Kidney tubule cell (primary cell): ENCODE measurements at places on chromosomes 12 and 14.

GRCh38 chr12:59844750-59845149 is 248.9 kb downstream of the SLC16A7 start:
- no peak for DNase-seq

DNA sequence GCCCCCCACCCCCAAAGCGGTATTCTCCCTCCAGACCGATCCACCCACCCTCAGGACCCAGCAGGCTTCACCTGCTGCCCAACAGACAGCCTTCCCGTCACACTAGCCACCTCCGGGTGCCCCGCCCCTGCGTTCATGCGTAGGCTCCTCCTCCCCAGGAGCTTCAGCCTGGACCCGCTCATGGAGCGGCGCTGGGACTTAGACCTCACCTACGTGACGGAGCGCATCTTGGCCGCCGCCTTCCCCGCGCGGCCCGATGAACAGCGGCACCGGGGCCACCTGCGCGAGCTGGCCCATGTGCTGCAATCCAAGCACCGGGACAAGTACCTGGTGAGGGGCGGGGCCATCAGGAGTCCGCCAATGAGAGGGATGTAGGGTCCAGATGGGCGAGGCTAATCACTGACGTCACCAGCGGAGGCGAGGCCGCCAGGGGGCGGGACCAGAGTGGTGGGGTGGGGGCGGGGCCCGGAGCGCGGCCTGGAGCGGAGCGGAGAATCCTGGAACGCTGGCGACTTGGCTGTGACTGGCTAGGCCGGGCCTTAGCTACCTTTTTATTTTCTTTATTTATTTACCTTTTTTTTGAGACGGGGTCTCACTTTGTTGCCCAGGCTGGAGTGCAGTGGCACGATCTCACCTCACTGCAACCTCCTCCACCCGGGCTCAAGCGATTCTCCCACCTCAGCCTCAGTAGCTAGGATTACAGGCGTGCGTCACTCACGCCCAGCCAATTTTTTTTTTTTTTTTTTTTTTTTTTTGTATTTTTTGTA is 4.4 kb downstream of the TNS2 start:
- peak; percentile 95 for DNase-seq

DNA sequence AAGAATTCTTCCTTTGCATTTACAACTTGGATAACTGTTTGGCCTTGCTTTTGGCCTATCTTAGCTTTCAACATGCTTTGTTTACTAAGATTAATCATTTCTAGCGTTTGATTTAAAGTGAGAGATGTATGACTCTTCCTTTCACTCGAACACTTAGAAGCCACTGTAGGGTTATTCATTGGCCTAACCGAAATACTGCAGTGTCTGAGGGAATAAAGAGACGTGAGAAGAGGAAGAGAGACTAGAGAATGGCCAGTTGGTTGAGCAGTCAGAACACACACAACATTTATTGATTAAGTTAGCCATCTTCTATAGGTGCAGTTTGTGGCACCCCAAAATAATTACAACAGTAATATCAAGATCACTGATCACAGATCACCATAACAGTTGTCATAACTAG is 62.3 kb upstream of the CCDC175 start:
- no peak for DNase-seq

DNA sequence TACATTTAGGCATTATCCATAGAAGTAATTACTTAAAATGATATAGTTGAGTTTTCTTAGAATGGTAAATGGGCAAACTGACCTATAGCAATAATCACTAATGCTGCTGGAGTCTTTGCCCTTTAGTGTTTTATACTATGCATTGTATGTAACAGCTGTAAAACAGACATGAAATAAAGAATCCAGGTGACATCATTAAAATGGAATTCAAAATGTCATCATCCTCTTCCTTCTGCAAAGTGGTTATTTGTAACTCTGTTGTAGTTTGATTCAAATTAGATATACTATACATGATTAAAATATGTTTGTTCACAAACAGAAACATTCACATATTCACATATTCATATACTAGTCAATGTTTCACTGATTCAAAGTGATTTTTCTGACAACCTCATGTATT is 598.8 kb downstream of the SLC16A7 start:
- peak; percentile 36 for DNase-seq

DNA sequence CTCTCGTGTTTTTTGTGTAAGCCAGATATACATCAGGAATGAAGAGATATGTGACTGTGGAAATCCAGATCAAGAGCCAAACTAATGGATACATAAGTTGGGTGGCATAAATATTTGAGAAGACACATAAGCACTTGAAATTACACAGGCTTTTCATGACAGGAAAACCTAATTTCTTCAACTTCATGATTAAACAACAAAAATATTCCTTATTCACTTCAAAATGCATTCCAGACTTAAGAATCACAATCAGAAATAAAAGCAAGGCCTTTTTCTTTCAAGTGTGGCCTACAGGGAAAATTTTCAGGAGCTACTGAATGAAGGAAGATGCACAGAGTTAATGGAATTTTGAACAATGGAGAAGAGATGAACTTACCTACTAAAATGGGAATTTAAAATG is 515.6 kb downstream of the FOXG1 start:
- peak; percentile 4 for DNase-seq

DNA sequence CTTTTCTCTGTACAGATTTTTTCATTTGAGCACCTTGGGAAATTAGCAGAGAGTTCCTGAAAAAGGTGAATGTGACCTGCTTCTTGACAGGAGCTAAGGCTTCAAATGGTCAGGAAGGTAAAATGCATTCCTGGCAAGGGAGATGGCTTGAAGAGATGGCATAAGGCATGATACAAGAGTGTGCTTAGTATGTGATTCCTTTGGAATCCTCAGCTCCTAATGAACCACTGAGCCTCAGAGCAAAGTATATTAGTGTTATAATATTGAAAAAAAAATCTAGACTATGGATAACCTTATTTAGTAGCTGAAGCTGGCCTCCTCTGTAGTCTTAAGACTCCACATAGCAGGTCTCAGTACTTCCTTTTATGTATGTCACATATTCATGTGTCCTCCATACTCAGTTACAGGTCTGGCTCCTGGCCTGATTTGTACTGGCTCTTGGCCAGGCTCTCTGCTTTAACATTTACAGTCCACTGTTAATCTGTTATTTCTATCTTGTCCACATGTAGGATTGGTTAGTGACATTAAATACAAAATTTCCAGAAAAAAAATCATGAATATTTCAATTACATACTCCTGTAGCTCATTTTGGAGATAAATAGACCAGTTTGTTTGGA is 17.9 kb downstream of the TOGARAM1 start:
- DNase-seq: no peak

DNA sequence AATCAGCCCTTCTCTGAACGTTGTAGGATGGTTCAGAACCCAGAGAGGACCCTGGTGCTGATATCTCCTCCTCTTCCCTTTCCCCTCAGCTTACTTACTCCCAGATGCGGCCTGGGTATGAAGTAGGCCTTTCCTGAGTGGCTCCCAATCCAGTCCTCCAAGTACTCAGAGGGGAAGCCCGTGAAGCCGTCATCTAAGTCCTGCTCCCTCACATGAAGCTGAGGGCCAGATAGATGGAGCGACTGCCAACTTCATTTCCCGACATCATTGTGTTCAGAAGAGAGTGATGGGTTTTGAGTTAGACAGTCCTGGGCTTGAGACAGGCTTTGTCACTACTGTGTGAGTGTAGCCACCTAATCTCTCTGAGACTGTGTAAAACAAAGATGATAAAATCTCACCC is 2.7 kb downstream of the APOLD1 start:
- DNase-seq: no peak

GRCh38 chr14:101226265-101226602 is 322.7 kb upstream of the RTL1 start:
- no peak for DNase-seq

DNA sequence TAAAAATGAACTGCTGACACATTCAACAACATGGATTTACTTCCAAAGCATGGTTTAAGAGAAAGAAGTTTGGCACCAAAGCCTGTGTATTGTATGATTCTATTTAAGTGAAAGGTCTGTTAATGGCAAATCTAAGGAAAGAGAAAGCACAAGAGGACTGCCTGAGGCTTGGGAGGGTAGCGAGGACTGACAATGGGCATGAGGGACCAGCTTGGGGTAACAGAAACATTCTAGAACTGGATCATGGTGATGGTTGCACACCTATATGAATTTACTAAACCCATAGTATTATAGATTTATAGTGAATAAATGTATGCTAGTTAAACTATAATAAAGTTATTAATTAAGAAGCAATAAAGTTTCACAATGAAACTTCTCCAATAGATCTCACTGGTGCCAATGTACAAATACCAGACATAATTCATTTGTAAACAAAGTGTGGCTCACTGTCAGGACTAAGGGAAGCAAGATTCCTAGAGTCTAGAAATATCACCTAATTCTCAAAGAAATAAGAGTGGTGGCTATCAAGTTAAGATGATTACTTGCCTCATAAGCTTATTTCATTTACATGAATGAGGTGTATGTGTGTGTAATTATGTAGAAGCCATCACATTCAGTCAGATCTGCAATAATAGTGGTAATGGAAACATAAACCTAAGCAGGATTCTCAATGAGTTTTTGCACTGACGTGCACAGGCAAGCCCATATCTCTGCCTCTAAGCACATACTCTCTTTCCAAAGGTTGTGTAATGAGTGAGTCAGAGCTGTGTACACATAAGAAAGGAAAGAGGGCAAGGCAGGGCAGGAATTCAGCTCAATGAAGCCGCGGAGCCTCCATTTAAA is 353.4 kb downstream of the KCNH5 start:
- DNase-seq: peak; percentile 63

DNA sequence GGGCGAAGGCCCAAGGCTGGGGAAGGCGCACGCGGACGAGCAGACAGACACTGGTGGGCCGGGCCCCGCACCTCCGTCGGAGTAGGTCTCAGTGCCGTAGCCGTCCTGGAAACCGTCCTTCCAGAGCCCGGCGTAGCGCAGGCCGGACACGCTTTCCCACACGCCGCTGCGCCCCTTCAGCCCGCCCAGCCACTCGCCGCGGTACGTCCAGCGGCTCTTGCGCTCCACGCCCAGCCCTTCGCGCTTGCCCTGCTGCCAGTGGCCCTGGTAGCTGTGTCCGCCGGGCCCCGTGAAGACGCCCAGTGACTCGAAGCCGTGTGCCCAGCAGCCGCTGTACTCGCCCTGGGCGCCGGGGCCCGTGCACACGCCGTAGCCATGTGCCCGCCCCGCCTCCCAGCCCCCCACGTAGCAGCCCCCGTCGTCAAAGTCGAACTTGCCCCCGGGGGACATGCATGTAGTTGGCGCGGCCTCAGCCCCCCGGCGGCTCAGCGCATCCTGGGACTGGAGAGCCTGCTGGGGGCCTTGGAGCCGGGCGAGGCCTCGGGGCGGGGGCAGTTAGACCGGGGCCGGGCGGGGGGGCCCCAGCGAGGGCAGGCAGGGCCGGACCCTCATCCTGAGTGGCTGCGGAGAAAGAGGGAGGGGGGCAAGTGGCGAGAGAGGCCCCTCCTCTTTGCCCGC is 1.4 kb downstream of the JPH4 start:
- no peak for DNase-seq

DNA sequence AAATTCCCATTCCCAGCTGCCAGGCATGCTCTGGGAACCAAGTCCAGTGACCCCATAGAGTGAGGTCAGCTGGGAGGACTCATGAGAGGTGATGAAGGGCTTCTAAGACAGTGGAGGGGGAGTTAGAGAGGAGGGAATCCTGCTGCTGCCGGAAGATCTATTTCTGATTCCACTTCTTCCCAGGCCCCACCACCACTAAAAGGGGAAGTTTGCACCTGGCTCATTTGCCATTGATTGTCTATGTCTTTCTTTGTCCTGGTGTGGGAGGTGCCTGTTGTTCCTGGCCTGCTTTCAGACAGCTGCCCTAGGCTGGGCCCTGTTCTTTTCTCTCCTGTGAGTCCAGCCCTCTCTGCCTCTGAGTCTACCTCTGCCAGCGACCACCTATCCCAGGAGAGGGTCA is 3.0 kb upstream of the KRT6A start:
- DNase-seq: no peak

DNA sequence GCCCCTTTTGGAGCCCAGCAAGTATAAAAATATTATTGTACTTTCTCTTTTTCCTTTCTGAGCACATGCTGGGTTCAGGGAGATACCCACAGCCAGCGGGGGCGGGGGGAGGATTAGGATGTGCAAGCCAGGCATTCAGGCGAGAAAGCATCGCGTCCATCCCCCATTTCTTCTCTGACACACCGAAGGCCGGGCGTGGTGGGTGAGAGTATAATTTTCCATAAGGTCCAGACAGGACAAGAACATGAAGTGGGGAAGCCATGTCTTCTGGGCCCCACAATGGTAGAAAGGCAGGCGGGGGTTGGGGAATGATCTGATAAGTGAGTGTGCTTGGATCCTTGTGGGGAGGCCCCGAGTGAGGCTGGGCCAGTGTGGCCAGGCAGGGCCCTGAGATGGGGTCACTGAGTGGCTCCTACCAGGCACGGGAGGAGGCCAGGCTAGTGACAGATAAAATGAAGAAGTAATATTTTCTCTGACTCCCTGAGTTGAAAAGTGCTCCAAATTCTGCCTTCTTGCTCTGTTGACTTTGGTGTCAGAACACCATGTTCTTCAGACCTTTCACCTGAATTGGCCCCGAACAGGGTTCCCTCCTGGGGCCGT is 10.7 kb upstream of the LRTM2 start:
- no peak for DNase-seq

DNA sequence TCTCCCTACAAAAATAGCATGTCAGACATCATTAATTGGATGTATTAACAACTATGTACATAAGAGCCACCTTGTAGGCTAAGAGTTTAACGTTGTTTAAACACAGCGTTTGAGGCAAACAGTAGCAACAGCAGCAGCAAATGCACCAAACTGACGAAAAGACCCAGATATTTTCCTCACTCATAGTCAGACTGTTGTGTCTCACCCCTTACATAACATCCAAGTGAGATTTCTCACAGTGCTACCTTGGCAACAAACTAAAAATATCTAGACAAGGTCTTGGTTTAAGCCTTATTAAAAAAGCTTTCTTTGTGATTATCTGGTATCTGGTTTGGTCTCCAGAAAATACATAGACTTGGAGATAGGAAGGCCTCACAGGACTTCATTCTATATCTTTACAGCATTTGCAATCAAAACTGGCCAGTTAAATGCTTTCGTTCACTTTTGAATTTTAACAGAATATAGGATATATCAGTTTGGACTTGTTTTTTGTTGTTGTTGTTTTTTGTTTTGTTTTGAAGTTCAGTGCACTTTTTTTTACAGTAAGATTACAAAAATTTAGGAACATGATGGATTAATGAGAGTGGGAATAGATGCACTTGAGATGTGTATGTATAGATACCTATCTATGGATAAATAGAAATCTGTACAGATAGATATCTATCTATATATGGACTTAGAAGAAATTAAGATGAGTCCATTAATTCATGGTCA is 4.1 kb downstream of the BHLHE41 start:
- DNase-seq: peak; percentile 10
